Aorta (tissue), 5 donors: ENCODE measurements at places on chromosomes 3 and 15. TPM values are rescaled to one million over a fixed set of nuclear protein-coding genes. Genes with fewer than 3 reads are reported as not detected.
A peak's percentile ranks its signal among the peaks of the same experiment; 100 is the strongest.

GRCh38 chr3:175005881-175006280 is 146.7 kb downstream of the NAALADL2 start:
- no peak for DNase-seq
- no peaks in the 10 kb centered on the region for H3K4me1 ChIP-seq
- no peak overlapping the region for H3K4me3 ChIP-seq
- H3K36me3 ChIP-seq: no peaks in the 10 kb centered on the region
- H3K27ac ChIP-seq: no peak overlapping the region

- no peak overlapping the region for H3K4me3 ChIP-seq
- no peaks in the 10 kb centered on the region for H3K4me1 ChIP-seq
- no peaks in the 10 kb centered on the region for H3K27me3 ChIP-seq
These were observed 39.1 kb downstream of the ABTB1 start for GRCh38 chr3:127711896-127712295.

The TNFSF10 gene
- total RNA-seq: 53.3 TPM

The GALK2 gene
- 27.4 TPM for total RNA-seq

DNA sequence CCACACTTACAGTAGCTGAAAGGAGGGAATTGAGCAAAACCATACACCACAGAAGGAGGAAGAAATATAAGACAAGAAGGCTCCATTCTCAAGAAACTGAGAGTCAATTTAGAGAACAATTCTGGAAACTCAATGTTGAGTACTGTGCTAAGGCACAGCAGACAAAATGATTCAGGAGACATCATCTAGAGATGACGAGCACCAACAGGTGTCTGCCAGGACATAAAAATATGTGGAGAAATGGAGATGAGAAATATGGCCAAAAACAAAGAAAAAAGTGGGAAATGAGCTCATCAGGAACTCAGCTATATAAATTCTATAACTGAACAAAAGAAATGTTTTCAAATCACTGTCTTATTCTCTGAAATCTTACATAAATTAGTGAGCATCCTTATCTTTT is 343.7 kb downstream of the ERC2 start:
- H3K27ac ChIP-seq: no peak overlapping the region
- no peak for DNase-seq
- H3K4me3 ChIP-seq: no peak overlapping the region
- H3K4me1 ChIP-seq: no peaks in the 10 kb centered on the region
- no peaks in the 10 kb centered on the region for H3K27me3 ChIP-seq
- no peaks in the 10 kb centered on the region for H3K36me3 ChIP-seq

DNA sequence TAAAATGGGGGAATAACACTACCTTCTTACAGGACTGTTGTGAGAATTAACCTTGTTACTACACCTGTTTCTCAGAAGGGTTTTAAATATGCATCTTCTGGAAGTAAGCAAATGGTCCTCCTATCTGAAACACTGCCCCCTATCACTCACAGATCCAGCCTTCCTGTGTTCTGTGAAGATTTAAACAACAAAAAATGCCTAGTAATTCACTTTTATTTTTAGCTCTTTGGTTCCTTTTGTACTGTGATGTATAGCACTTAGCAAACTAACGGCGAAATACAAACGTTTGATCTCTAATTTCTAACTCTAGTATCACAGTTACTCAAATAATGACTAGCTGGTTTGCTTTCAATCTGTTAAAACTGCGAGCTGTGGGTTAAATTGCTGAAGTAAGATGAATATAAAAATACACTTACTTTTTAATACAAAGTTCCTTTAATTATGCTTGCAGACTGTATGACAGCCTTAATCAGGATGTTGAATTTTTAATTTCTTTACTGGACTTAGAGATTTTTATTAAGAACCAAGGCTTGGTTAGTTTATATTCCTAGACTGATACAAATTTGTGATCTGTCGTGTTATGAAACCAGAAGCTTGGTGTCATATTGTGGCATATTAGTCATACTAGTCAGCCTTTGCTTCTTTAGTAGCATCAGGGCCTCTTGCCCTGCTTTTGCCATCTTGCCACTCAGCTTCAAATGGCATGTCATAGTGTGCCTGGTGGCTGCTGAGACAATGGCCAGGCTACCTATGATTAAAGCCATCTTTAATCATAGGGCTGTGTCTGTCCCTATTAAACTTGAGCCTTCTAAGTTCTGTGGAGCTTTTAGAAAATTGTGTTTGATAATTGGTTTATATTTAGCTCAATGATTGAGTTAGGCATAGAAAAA is 9.2 kb downstream of the EIF3J start:
- H3K27ac ChIP-seq: no peak overlapping the region
- DNase-seq: no peak
- H3K4me3 ChIP-seq: no peak overlapping the region
- no peaks in the 10 kb centered on the region for H3K36me3 ChIP-seq
- H3K27me3 ChIP-seq: no peaks in the 10 kb centered on the region

DNA sequence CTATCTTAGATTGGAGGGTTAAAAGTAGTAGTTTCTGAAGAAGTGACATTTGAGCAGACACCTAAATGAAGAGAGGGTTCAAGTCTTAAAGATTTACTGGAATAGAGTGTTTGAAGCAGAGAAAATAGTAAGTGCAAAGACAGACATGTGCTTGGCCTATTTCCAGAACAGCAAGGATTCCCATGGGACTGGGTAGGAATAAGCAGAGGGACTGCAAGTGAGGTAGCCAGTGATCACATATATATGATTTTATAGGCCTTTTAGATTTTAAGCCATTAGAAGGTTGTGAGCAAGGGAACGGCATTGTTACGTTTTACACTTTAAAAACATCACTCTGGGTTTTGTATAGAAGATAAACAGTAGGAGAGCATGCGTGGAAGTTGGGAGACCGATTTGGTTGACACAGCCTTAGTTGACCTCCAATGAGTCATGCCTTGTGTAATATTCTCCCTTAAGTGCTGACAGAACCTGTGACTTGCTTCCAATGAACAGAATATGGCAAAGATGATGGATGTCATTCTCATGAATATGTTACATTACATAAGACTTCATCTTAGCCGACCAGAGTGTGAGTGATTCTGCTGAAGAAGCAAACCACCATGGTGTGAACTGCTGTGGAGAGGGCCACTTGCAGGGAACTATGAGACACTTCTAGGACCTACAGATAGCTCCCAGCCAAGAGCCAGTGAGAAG is 37.1 kb upstream of the SLC4A7 start:
- peaks cover 16% of the 10 kb centered on the region for H3K4me1 ChIP-seq
- H3K27ac ChIP-seq: peak overlapping the region; percentile 30
- H3K27me3 ChIP-seq: no peaks in the 10 kb centered on the region
- no peak overlapping the region for H3K4me3 ChIP-seq

GRCh38 chr3:194584866-194585265 is 48.4 kb downstream of the TMEM44 start:
- H3K4me1 ChIP-seq: no peaks in the 10 kb centered on the region
- no peak overlapping the region for H3K27ac ChIP-seq
- no peaks in the 10 kb centered on the region for H3K27me3 ChIP-seq
